T-cell (primary cell): ENCODE measurements at places on chromosomes 13 and 19.

DNA sequence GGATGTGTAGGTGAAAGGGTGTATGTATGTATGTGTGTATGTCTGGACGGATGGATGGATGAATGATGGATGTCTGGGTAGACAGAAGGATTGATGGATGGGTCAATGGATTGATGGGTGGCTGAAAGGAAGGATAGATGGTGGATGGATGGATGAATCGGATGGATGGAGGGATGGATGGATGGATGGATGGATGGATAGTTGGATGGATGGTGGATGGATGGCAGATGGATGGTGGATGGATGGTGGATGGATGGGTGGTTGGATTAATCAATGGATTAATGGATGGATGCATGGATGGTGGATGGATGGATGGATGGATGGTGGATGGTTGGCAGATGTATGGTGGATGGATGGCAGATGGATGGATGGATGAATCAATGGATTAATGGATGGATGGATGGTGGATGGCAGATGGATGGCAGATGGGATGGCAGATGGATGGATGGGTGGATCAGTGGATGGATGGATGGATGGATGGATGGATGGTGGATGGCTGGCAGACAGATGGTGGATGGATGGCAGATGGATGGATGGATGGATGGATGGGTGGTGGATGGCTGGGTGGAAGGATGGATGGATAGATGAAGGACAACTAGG is 16.5 kb upstream of the PPP5C start:
- no peak for DNase-seq

DNA sequence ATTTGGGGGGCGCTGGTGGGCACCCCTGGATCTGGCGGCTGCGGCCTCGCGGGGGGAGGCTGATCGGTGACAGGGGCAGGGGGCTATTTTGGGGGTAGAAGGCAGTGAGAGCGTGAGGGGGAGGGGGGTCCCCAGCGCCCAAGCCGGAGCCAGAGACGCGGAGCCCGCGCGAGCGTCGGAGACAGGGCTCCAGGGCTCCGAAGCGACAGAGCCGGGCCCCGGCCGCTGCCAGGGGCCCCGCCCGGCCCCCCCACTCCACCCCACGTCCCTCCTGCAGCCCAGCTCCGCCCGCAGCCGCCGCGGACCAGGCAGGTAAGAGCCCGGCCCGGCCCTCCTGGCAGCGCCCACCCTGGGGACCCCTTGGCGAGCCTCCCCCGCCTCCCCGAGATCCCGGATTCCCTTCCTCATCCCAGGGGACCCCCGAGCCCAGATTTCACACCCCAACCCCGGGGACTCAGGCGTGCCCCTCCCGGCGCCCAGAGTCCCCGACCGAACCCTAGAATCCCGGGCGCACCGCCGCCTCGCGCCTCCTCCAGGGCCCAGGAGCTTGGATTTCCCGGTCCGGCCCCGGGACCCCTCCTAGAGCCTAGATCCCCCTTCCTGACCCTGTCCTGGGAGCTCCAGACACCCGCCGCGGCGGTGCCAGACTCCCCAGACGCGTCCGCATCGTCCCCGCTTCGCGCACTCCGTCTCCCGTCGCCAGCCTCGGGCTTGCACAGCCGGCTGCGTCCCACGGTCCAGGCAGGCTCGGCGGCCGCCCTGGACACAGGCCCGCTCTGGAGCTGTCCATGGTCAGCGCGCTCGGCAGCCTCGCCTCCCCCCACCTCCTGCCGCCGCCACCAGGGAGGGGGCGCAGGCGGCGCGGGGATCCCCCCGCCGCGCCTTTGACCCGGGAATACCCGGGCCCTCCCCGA is at the start of gene PPFIA3:
PPFIA3 (plus strand) TSS at position 134 of the 914 bp plus-strand sequence. CDS start 8,330 bp downstream, outside the sequence.
- no peak for DNase-seq

DNA sequence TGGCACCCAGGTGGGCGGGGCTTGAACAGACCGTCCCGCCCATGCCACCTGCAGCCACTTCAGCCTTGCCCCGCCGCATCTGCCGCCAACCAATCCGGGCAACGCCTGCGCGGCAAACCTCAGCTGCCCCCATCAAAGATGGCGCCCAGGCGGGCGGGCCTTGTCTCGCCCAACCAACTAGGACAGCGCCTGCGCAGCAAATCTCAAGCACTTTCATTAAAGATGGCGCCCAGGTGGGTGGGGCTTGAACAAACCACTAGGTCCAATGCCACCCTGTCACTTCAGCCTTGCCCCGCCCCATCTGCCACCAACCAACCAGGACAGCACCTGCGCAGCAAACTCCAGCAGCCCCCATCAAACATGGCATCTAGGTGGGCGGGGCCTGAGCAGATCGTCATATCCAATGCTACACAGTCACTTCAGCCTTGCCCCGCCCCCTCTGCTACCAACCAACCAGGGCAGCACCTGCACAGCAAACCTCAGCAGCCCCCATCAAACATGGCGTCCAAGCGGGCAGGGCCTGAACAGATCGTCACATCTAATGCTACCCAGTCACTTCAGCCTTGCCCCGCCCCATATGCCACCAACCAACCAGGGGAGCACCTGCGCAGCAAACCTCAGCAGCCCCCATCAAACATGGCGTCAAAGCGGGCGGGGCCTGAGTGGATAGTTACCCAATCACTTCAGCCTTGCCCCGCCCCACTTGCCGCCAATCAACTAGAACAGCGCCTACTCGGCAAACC is 1.4 kb downstream of the PEG3 start:
- no peak for DNase-seq

- peak; percentile 83 for DNase-seq
Measured at GRCh38 chr19:7868671-7869452, 5.3 kb downstream of the PRR36 start.

- DNase-seq: no peak
Measured at GRCh38 chr13:46526740-46527139, 26.2 kb upstream of the LRCH1 start.
